ENCODE measurements at places on chromosomes 7 and 10.

DNA sequence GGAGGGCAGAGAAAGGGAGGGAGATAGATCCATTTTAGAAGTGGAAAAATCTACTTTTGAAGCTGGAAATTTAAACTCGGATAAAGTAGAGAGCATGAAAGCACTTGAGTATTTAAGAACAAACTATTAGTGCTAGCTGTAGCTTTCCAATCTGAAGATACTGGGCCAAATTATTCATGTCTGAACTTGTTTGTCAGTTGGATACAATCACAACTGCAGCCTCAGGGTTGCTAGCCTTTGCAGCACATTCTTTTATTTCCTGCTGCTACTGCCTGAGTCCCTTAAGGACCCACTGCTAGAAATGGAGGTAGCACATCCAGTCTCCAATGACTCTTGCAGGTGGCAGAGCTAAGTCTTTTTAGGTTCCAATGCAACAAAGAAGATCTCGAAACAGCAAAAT is 8.3 kb upstream of the SLC25A13 start:
- no peaks in the 10 kb centered on the region for H3K4me1 ChIP-seq
- no peaks in the 10 kb centered on the region for H3K36me3 ChIP-seq
- peaks cover 8% of the 10 kb centered on the region for H3K27me3 ChIP-seq
- DNase-seq: no peak

DNA sequence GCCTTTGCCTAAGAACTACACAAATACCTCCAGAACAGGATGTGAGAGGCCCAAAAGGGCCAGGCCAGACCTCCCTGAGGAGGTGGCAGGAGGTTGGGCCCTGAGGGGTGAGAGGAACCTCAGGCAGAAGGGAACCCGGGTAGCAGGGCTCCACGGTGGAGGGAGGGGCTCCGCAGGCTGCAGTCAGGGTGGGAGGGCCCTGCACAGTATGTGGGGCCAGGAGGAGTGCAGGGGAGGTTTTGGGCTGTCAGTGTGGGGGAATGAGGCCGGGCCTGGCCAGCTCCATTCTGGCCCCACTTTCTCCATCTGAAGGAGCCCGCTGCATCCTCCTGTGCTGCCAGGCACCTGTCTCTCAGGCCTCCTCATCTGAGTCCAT is 25.9 kb downstream of the DNAJB12 start:
- peaks cover 27% of the 10 kb centered on the region for H3K36me3 ChIP-seq
- peak overlapping the region; percentile 97 for H3K27ac ChIP-seq
- no peaks in the 10 kb centered on the region for H3K27me3 ChIP-seq

DNA sequence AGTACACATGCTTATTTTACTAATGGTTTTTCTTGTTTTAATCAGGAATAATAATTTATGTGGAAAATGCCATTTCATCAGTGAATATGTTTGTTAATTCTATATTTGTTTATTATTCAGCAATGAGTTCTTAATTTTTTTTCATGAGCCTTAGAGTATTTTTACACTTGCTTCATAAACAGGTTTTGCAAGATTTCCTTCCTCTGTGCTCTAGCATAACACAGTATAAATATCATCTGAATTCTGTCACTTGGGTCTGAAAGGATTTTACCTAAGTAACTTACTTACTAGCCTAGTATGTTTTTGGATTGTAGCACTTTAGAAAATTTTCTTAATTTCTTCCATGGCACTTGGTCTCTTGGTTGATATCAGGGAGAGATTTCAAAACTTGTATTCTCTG is 45.8 kb downstream of the GLCCI1 start:
- peaks cover 14% of the 10 kb centered on the region for H3K4me1 ChIP-seq
- H3K36me3 ChIP-seq: peaks cover 4% of the 10 kb centered on the region
- DNase-seq: no peak
- peak overlapping the region; percentile 24 for H3K27ac ChIP-seq

- DNase-seq: no peak
- no peak overlapping the region for H3K27ac ChIP-seq
- no peak overlapping the region for H3K4me3 ChIP-seq
These were observed 17.6 kb upstream of the FGFR2 start for GRCh38 chr10:121615836-121616235.

DNA sequence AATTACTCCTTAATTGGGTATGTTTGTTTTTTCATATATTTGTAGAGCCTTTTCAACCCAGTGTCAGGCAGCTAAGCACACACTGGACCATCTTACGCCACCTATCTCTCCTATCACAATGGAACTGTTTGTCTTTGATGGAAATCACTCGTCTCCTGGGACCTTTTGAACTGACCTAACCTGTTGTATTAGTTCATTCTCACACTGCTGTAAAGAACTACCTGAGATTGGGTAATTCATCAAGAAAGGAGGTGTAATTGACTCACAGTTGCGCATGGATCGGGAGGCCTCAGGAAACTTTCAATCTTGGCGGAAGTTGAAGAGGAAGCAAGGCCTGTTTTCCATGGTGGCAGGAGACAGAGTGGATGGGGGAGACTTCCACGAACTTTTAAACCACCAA is 182.0 kb downstream of the TCERG1L start:
- DNase-seq: no peak
- H3K27ac ChIP-seq: no peak overlapping the region
- no peak overlapping the region for H3K4me3 ChIP-seq
- no peaks in the 10 kb centered on the region for H3K36me3 ChIP-seq
- H3K27me3 ChIP-seq: no peaks in the 10 kb centered on the region

DNA sequence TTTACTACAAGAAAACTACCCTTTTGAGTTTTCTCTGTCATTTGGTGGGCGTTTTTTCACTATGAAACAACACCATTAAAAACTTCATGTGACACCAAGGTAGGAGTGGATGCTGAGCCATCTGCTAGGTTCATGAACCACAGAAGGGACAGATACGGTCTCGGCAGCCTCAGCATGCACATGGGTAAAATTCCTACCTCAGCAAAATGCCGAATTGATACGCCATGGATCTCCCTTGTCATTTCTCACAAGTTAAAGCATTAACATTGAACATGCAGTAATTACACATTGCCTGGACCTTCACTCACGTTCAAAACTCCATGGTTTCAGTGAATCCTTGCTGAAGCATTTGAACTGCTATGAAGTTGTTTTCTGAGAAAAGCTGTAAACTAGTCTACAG is 121.5 kb upstream of the EGR2 start:
- H3K4me1 ChIP-seq: no peaks in the 10 kb centered on the region
- H3K4me3 ChIP-seq: no peak overlapping the region
- H3K27me3 ChIP-seq: peaks cover 13% of the 10 kb centered on the region
- H3K27ac ChIP-seq: no peak overlapping the region

- H3K27ac ChIP-seq: no peak overlapping the region
- peaks cover 4% of the 10 kb centered on the region for H3K4me1 ChIP-seq
- H3K4me3 ChIP-seq: no peak overlapping the region
- no peak for DNase-seq
- no peaks in the 10 kb centered on the region for H3K27me3 ChIP-seq
These were observed 29.1 kb downstream of the ZC3HC1 start for GRCh38 chr7:130022115-130022514.

Data from activated naive CD4-positive, alpha-beta T cell treated with anti-CD3 and anti-CD28 coated beads, Interleukin-2, amount 10 ng/mL, durations not matched to agents 7 days and 5 days (primary cell).